ENCODE measurements at places on chromosomes 3 and 15.

DNA sequence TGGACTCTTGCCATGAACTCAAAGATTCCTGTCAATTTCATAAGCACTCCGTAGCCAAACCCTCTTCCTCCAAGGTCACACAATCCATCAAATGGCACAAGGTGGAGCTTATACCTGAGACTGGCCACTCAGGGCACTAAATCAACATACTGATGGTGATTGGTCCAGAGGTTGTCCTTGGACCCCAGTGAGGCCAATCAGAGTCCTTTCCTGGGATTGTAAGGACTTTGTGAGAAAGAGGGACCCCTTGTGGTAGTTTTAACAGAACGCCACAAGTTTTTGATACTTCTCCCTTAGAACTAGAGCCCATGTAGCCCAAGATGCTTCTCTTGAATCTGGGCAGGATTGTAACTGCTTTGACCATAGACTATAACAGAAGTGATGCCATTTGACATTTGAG lies 44.4 kb upstream of the LARS2 start:
- DNase-seq = no peak

GRCh38 chr3:39757307-39757706 lies 52.1 kb upstream of the MYRIP start:
- DNase-seq = no peak

GRCh38 chr3:30610702-30611368 lies 4.4 kb downstream of the TGFBR2 start:
- DNase-seq = no peak

DNA sequence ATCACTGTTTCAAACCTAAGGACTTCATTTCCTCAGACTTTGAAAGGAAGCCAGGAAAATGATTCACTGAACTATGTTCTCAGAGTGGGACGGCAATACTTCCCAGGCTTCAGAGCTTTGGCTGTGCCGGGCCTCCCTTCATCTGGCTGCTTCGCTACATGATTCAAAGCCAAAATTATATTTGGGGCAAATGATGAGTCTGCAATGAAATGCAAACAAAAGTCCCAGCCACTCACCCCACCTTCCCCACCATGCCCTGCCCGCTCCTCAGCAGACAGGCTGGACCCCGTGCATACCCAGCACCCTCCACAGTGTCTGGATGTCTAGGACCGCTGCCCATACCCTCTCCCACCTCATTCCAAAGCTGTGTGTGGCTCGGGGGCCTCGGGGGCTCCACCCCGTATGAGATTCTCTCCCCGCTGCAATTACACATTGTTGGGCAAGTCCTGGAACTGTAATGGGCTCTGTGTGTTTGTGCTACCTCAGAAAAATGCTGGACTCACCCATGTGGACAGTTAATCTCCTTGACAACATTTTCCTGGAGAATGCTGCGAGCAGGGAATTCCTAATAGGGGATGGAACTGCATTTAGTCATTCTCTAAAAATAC lies 32.2 kb downstream of the ATP10A start:
- no peak for DNase-seq

DNA sequence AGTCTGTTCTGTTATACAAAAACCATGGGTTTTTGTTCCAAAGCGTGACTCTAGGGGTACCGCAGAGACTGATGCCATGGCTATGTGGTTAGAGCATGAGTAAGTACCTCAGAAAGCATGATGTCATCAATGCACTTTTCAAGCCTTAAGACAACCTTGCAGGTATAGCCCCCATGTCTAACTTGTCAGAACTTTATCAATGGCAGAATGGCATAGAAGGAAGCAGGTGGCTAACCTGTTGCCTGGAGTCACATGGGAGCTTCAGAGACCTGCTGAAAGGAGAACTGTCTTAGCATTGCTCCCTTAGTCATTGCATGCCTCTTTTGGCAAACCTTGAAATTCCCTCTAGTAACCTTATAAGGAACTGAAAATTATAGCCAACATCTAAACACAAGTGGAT lies 52.5 kb downstream of the EOMES start:
- no peak for DNase-seq

DNA sequence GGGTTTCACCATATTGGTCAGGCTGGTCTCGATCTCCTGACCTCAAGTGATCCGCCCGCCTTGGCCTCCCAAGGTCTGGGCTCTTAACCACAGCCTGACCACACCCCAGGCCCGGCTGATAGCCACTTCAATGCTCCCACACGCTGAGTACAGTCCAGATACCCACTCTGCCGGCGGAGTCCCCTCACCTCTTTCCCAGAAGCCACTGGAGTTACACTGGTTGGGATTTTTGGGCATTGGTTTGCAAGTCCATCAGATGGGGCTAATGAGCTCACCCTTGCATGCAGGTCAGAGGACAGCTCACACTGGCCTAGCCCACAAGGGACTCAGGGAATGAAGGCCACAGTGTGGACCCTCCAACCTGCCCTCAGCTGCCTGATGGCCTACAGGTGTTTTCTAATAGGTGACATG lies 60.1 kb downstream of the IQSEC1 start:
- peak; percentile 43 for DNase-seq
